Breast epithelium (tissue), 4 donors: ENCODE measurements at places on chromosomes 3 and 15. TPM values are rescaled to one million over a fixed set of nuclear protein-coding genes. Genes with fewer than 3 reads are reported as not detected.

The P2RY1 gene
- 10.9 TPM for total RNA-seq

The SEMA3G gene
- 70.1 TPM for total RNA-seq

The ERICH6 gene
- 0.48 TPM for total RNA-seq

The STRIT1 gene
- total RNA-seq = 0.32 TPM
